Stimulated activated CD4-positive, alpha-beta T cell treated with anti-CD3 and anti-CD28 coated beads, Interleukin-15, amount 100 ng/mL, for 1 hour (primary cell): ENCODE measurements at places on chromosomes 11 and 22.

- DNase-seq, result no peak
Measured at GRCh38 chr11:123284454-123284853, 89.4 kb upstream of the CLMP start.

- DNase-seq, result no peak
Measured at GRCh38 chr11:132251061-132251460, 880.6 kb downstream of the NTM start.

DNA sequence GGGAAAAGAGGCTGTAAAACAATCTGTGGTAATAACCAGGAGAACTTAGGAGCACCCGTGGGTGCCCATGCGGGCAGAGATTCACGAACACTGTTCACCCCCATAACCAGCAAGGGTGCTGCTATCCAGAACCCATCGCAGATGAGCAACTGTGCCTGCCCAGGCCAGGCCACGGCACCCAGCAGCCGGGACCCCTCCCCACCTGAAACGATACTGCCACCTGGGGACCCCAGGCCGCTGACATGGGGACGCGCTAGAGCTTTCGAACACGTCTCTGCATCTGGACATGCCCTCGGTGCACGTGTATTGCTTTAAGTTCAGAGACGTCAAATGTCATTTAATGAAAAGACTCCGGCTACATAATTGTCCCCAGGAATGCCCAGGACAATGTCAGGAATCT lies 14.3 kb upstream of the MUC2 start:
- no peak for DNase-seq

GRCh38 chr11:46456269-46457001 lies 64.9 kb upstream of the CHRM4 start:
- DNase-seq, result no peak

DNA sequence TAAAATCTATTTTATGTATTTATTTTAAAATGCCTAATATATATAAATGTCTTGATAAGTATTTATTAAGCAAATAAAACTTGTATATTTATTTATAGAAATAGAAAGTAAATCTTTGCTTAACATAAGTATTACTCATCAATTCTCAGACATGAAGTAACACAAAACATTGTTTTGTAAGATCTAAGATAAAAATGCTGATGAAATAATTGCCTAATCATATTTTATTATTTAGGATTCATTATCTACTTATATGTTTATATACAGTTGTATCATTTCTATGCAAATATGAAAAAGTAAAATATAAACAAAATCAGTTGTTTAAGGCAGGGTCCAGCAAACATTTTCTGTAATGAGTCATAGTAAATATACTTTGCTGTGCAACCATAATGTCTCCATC lies 507.8 kb upstream of the CNTN5 start:
- no peak for DNase-seq

- no peak for DNase-seq
Measured at GRCh38 chr11:22657101-22657694, 9.2 kb upstream of the GAS2 start.

DNA sequence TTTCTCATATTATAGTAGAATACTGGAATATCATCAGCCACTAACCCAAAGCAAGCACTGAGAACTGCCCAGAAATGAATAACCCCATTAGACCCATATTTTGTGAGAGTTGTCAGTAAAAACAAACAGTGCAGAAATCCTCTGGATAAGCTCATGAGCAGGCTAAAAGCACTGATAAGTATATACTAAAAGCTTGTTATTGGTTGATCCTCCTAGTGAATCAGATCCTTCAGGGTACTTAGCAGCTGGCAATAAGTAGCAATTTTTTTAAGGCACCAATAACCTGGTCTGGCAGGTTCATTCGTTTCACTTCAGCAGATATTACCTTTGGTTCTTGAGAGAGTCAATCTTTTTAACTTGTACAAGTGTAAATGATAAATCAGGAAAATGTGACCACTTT lies 1.2 kb downstream of the NOX4 start:
- no peak for DNase-seq

DNA sequence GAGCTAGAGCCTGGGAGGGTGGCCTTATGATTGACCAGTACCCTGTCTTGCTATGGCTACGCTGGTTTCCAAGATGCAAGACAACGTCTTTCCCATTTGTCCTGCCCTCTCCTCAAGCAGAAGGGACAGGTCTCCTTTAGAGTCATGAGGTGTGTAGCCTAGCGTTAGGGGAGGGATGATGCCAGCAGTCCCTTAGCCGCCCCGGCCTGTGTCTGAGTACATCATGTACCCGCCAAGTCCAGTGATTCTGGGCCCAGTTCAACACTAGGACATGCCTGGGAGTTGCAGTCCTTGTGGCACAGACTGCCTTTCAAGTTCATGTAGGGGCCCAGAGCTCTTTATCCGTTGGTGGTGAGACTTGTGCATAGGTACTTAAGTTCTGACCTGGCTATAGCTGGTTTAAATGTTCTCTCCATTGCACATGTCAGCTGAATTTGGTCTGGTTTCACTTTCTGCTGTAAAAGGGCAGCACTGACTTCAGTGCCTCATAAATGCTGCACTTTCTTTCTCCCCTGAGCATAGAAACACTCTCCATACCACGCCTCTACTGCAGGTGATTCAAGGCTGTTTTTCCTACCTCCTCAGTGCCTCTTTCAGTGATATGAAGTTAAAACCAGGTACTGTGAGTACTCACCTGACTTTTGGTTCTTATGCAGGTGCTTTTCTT lies 151.1 kb downstream of the METTL15 start:
- DNase-seq, result no peak

GRCh38 chr11:118628432-118628831 lies 21.0 kb downstream of the PHLDB1 start:
- DNase-seq, result no peak

- DNase-seq, result no peak
Measured at GRCh38 chr11:12508151-12508751, 130.9 kb downstream of the PARVA start.

- DNase-seq, result no peak
Measured at GRCh38 chr11:10441652-10442503, 13.2 kb upstream of the AMPD3 start.

DNA sequence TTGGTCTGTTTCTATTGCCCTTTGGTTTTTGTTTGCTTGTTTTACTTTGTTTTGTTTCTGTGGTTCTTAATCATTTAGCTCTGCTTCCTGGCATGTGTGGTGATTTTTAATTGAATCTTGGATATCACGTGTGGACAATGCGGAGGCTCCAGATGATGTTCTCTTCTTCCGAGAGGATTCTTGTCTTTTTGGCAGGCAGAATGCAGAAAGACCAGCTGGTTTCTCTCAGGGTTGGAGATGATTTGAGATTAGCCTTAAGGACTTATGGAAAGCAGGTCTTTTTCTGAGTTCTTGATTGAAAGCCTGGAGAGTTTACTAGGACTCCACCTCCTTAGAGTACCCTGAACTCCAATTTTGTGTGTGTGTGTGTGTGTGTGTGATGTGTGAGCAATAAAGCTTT lies 21.0 kb upstream of the ANO1 start:
- no peak for DNase-seq

DNA sequence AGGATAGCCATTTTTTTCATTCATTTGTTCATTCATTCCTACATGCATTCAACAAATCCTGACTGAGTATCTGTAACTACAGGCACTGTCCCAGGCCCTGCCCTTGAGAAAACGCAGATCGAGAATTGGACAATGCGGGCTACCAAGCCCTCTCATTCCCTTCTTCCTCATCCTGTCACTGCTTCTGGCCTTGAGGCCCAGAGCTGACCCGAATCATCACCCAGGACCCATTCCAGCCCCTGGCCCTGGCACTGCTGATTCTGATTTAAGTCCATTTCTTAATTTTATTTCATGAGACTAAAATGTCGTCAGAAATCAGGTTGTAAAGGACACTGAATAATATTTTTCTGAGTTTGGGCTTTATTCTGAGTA lies 24.3 kb downstream of the COMMD9 start:
- no peak for DNase-seq

DNA sequence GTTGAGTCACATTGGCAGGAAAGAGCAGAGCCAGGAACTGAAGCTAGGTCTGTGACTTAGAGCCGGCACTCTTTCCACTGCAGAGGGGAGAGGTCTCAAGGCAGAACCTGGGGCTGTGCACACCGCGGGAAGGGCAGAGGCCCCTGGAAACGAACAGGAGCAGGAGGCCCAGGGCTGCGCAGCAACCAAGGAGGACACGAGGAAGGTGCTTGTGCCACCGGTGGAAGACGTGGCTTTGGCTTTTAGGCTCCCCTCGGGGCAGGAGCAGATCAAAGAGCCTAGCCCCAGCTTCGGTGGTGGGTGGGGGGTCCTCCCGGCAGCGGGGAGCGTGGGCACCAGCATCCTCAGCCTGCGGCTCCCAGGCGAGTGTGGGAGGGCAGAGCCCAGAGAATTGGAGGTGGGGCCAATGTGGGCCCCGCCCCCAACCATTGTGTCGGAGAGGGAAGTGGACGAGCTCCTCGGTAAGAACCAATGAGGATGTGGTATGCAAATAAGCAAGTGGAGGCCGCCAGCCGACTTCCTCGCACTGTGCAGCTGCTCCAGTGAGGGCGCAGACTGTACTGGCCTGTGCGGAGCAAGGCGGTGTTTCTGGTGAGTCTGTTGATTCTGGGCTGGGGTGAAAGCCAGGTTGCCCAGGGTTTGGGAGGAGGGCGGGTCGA lies at the start of gene CCDC116:
CCDC116 (plus strand) TSS at position 524 of the 659 bp plus-strand sequence. CDS start 422 bp downstream, outside the sequence.
- peak; percentile 45 for DNase-seq

DNA sequence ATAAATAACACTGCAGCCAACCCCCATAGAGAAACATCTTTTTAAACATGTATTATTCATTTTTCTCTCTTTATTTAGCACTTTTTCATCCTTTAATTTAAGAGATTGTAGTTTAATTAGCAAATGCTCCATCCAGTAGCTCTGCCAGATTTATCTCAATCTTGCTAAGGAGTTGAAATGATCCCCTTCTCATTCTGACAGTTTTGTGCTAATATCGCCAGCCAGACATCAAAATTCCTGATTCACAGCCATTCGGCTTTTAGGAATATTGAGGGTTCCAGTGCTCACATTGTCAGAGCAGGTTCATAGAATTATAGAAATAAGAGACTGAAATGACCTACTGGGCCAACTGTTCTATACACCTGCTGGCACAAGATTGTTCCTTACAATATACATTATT lies 77.8 kb downstream of the CASP12 start:
- DNase-seq, result no peak

GRCh38 chr11:63506876-63507275 lies 992 bp downstream of the LGALS12 start:
- no peak for DNase-seq

DNA sequence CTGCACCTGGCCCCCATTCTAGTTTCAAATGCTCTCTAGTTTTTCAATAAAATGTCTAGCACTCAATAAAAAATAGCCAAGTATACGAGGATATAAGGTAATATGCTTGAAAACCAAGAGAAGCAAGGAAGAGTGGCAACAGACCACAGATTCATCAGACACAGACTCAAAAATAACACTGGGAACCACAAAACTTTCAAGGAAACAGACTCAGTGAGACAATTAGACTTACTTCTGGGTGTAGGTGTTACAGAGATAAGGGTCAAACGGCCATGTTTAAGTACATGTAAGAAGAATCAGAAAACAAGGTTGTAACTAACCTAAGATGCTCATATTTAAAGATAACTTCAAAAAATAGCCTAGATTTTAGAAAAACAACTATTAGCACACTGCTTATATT lies 67.0 kb downstream of the TRMU start:
- no peak for DNase-seq

- DNase-seq, result no peak
Measured at GRCh38 chr22:46042786-46043185, 65.8 kb upstream of the WNT7B start.

- no peak for DNase-seq
Measured at GRCh38 chr11:133726542-133726941, 118.8 kb downstream of the SPATA19 start.

GRCh38 chr11:106014620-106015019 lies 7.4 kb downstream of the MSANTD4 start:
- no peak for DNase-seq

- DNase-seq, result no peak
Measured at GRCh38 chr11:6813656-6814055, 14.2 kb upstream of the OR6A2 start.

DNA sequence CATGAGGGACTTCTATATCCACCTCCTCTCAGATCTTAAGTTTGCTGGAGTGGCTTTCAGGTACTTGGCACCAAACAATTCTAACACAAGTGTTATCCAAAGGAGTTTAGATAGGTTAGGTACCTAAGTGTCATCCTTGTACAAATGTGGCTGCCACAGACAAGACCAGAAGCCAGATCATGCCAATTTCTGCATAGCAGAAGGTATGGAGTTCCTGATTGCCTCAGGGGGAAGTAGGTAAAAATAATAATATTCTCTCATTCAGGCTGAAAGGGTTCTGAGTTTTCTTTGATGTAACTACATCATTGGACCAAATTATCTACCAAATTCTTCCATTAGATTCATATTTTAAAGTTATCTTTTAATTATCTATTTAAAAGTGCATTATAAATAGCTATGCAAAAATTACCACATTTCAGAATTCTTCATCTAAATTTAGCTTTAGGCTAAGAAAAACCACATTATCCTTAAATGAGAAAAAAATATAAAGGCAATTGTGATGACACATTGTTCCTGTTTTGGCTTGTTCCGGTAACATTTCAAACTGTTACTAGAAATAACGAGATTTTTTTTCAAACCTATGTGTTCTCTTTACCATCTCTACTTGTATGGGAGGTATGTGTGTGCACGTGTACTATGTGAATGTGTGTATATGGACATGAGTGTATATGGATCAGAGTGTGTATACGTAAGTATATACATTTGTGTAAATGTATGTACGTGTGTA lies 66.2 kb upstream of the POU2AF2 start:
- DNase-seq, result no peak

DNA sequence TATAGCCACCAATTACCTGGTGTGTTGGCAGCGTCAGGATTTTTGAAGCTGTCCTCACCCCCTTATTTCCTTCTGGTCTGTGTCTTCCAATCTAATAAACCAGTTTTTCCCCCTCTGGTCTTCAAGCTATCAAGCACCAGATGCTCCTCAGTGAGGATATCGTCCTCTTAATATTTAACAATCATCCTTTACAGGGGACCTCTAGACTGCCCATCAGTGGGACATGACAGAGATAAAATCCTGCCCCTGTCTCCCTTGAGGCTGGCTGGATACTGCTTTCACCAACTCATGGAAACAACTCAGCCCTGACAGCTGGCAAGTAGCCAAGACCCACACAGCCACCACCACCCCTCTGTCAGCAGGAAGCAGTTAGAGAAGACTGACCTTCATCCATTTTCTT lies 421.0 kb upstream of the API5 start:
- no peak for DNase-seq

DNA sequence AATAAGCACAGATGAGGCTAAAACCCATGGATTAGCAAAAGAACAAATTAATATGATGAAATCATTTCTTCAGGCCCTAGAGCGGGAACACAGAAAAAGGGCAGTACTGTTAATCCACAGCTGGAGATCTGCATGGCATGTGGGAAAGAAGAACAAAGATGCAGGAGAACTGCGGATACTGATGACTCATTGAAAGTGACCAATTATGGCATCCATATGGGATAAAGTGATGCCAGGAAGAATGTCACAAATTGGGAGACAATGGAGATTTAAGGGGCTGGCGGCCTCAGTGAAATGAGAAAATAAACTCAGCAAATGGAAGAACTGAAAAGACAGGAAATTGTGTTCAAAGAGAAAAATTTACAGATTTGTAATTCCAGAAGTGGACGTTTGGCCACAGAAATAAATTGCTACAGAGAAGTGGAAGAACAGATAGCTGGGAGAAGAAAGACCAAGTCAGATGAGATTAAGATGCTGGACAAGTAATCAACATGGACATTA lies 39.4 kb downstream of the SIK3 start:
- DNase-seq, result no peak

GRCh38 chr11:100632941-100633452 lies 54.1 kb upstream of the ARHGAP42 start:
- no peak for DNase-seq
